Frontal cortex (tissue), 4 donors: ENCODE measurements at places on chromosomes 2 and 18.

- DNase-seq = no peak
These were observed 16.7 kb downstream of the CAPN10 start for GRCh38 chr2:240603081-240603835.

GRCh38 chr2:178530131-178530530 lies 49.9 kb downstream of the PLEKHA3 start:
- no peak for DNase-seq

DNA sequence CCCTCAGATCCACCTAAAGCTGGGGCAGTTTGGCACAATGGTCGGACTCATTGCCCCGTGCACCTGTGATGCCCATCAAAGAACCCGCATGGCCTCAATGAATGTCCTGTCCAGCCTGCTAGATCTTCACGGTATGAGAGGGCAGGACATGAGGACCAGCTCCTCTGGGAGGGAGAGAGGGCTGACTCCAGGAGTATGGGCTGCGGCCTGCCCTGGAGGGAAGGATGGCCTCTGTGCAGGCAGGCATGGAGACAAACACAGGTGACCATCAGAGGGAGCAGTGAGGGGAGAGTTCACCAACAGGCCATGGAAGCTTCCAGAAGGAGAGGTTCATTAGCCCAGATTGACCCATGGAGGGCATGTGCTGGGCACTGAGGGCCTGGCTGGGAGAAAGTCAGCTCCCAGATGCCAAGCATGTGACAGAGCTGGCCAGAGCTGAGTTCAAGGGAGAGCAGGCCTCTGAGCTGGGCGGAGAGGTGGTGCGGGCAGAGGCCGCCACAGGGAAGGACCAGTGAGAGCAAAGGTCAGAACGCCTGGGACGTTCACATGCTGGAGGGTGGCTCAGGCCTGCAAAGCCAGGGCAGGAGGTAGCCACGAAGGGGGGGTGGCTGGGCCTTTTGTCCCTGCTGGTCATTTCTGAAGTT lies 36.2 kb downstream of the HJURP start:
- no peak for DNase-seq

DNA sequence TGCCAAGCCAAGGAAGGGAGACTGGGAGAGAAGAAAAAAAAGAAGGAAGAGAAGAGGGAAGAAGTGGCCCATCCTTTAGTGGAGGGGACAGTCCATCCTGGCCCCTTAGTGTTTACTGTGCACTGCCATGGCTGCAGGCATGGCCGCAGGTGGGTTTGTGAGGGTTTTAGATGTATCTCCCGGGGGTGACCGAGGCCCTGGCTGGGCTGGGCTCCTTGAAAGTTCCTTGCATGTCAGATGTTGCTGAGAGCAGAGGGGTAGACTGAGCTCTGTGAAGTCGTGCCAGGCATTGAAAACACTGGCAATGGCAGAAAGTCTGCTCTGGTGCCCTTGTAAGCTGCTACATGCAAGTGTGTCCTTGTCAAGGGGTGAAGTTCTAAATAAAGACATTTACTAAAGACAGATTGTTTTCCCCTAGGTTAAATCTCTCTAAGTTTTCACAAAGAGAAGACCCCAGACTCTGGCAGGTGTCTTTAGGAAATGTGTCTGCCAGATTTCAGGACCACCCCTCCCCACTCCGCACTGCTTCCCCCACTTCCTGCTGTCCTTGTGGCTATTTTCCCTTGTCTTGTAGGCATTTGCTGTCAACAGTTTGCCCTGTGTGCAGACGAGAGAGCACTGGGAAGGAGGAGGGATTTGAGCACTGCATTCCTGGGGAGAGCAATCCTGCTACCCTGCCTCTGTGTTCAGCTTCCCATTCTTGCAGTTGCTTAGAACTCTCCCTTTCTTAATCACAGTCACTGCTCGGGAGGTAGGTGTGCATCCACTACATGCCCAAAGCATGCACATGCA lies 68.4 kb downstream of the ACOXL start:
- no peak for DNase-seq

- DNase-seq = no peak
These were observed 109.1 kb downstream of the IRS1 start for GRCh38 chr2:226690461-226691024.

DNA sequence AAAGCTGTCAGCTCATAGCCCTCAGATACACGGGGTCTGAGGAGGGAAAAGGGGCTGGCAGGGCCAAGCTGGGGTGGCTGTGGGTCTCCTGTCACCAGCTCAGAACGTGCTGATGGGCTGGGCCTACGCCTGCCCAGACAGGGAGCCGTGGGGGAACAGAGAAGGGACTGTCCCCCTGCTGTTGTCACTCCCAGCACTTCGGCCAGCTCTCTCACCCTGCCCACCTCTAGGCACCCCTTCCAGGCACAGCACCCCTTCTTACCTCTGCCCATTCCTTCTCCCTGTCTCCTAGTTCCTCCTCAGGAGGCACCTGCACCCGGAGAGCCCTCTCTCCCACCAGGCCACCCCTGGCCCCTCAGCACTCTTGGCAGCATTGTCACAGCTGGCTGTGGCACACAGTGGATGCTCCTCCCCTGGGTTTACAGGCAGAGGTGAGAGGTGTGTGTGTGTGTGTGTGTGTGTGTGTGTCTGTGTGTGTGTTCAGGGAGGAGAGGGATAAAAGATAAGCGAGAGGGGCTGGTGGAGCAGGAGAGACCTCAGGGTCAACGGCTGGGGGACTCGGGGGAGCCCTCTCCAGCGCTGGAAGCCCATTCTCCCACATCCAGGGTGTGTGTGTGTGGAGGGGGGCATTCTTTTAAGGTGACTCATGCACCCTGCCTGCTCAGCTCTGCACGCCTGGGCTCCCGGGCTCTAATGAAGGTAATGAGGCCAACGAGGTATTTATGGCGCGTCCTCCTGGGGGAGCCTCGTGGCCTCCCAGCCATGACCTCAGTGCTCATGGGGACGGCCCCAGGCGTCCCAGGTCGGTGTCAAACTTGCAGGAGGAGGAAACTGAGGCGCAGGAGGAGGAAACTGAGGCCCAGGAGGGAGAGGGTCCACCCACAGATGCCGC lies 66.1 kb upstream of the SMAD7 start:
- no peak for DNase-seq

- no peak for DNase-seq
These were observed 185.1 kb downstream of the SCG2 start for GRCh38 chr2:223416815-223417610.

GRCh38 chr18:3451989-3452749 lies 2.2 kb downstream of the TGIF1 start:
- DNase-seq = no peak

- DNase-seq = no peak
These were observed 20.7 kb upstream of the UGP2 start for GRCh38 chr2:63820969-63821368.

DNA sequence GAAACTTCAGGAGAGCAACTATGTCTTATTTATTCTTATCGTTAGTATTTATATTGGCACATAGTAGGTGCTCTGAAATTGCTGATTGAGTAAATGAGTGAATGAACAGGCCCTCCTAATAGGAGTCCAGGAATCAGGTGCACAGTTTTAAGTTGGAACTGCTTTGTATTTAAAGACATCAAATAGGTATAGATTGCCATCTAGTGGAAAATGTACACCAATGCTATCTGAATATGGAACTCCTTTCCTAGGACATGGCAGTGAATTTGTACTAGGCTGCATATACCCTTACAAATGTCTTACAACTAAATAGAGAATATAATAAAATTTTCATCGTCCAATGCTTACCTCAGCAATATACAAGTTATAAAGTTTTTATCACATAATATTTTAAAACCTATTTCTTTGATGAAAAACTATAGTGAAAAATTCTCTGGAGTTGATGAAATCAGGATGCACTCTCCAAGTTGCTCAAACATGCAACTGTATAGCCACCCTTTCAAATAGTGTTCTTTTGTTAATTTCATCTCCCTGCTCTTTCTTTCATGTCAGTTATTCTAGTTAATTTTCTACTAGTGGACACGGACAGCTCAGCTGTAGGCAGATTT lies 318.9 kb upstream of the SYT4 start:
- DNase-seq = no peak

DNA sequence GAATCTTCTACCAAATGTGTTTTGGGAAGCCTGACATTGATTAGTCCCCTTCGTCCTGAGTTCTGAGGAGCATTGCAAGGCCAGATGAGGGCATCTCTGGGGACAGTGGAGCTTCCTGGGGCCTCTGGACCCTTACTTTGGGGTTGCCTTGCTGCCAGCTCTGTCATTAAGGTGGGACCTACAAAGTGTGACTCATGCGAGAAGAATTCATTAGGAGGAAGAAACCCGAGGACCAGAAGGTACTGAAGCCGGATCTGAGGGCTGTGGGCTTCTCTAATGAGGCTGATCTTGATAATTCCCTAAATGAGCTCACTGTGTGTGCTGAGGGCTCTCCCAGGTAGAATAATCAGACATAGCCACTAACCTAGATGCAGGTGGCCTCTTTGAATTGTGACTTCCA lies 695 bp upstream of the SCYGR2 start:
- DNase-seq = no peak

GRCh38 chr2:219575566-219576504 lies 3.7 kb downstream of the INHA start:
- DNase-seq = no peak

DNA sequence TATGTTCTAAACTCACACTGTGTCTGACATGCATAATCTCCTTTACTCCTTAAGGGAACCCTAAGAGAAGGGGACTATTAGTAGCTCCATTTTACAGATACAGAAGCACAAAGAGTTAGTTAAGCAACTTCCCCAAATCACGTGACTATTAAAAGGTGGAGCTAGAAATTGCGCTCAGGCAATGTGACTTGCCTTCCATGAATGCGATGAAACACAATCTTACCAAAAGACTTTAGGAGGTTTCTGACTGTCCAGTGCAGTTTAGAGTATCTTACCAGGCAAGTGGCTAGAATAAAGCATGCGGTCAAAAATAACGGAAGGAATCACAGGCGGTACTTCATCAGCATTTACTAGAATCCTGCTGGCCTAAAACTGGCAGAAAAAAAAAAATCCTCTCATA lies 70.4 kb downstream of the ZNF521 start:
- DNase-seq = no peak

DNA sequence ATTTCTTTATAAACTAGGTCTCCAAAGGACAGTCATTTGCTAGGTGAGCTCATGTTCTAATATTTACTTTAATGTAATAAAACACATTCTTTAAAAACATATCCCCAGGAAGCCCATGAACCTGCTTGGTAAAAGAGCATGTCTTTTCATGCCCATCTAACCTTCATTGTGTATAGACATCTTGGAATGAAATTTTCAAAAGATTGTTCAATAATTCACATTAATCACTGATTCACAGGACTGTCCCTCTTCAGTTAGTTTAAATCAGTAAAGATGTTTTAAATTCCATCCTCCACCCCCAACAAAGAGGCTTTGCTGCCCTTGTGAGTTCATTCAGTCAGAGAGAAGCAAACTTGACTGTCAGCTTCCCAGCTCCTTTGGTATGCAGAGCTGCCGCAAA lies 633.4 kb upstream of the CELF4 start:
- no peak for DNase-seq

DNA sequence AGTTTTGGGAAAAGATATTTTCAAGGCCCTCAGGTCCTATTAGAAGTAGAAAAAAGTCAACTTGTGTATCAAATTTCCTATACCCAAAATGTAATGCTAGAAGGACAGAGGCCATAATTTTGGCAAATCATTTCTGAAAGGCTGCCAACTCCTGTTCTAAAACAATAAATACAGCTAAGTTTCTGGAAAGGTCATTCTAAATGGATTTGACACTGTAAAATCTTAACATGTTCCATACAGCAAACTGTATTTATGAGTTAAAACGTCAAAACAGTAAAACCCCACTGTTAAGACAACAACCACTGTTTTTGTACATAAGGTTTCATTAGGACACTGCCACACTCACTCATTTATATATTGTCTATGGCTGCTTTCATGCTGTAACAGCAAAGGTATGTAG lies 9.7 kb downstream of the FAM98A start:
- no peak for DNase-seq

DNA sequence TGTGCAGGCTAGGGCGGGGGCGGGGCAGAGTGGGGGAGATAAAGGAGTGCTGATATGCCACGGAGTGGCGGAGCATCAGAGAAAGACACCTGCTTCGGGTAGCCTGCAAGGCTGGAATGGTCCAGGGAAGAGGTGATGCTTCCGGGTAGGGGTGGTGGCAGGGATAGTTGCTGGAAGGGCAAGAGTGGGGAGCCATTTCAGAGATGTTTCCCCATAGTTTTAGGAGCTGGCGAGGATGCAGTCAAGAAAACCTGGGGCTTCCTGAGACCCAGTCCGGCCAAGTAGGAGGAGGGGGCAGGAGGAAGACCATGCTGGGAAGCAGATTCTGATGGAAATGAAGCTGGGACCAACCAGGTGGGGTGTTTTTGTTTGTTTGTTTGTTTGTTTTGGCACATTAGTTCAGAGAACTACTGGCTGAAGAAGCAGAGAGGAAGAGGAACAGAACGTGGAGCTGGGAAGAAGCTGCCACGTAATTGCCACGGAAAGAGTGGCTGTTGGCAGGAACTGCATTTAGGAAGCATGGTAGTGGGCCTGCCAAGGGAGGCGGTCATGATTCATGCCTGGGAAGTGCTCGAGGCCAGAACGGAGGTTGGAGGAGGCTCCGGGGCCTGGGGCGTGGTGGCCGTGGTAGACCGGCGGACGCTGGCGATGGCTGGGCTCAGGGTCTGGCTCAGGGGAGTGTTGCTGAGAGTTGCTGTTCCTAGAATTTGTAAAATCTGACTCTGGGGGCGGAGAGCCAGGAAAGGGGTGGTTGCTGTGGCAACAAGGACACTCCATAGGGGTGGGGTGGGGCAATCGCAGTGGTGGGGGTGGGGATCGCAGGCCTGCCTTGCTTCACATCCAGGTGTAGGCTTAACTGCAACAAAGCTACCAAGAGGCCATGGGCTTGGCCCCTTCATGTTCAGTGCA lies 8.6 kb upstream of the INPP5D start:
- DNase-seq = no peak

DNA sequence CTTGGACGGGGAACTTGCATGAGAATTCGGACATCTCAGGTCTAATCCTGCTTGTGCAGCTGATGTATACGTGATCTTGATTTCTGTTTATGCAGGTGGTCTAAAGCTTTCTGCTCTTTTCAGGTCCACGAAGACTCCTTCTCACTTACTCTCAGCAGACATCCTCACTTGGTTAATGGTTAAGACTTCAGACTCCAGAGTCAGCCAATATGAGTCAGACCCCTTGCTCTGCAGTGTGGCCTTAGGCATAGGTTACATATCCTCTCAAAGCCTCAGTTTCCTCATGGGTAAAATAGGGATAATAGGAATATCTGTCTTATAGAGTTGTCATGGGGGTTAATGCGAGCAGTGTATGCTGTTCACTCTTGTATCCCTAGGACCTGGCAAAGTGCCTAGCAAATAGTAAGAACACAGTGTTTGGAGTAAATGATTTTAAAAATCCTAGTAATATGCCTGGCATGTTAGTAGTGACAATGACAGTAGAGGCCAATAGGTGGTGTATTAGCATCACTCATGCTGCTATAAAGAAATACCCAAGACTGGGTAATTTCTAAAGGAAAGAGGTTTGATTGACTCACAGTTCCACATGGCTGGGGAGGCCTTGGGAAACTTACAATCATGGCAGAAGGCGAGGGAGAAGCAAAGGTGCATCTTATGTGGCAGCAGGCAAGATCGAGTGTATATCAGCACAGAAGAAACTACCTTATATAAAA lies 42.3 kb downstream of the XRCC5 start:
- DNase-seq = no peak

DNA sequence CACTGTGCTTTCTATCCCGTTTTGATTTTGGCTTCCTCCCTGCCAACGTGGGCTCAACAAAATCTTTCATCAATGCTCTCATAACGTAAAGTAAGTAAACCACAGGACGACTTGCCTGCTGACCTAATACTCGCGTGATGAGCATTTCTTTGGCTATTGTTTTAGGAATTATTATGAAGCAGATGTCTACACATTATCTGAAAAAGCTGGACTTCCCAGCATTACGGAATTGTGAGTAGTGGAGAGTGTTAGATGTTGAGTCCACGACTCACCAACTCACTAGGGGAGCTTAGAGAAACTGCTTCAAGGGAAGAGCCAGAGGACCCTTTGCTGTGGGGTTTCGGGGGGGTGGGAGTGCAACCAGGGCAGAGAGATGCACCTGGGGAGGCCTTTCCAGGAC lies 21.9 kb downstream of the HJURP start:
- DNase-seq = no peak
